ENCODE measurements at places on chromosomes 13 and 19.

DNA sequence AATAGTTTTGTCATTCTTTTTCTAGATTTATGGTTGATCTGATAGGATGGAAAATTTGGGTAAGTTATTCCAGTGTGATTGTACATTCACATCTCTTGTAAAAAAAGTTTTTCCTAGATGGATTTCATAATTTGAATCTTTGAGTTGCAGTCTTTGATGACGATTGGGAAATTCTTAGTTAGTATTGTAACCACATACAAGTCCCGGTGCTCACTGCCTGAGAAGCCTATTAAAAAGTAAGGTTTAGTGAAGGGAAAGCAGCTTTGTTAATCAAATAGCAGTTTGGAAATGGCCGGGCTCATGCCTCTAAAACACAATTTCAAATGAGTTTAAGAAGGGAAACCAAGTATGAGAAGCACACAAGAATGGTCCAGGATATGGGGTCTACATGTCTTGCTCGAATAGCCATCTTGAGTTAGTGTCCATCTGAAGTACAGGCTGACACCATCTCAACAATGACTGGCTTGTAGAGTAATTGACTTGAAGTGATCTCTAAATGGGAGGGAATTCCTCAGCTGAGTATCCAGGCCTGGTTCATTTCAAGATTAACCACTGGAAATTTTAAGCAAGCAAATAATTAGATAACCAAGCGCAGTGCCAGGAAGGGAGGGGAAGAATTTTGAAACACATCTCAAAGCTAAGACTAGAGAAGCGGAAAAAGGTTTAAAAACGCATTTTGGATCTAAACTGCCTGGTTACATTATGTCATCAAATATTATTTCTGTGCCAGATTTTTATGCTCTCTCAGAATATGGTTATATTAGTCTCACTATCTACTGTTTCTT, 1145.6 kb upstream of the MIR17HG start:
- no peak for DNase-seq

GRCh38 chr13:53856573-53857195, 828.1 kb downstream of the OLFM4 start:
- DNase-seq = no peak

- DNase-seq = no peak
Observed at GRCh38 chr13:110774490-110774889, 61.0 kb downstream of the ING1 start.

- DNase-seq = no peak
Observed at GRCh38 chr19:49889038-49889686, 7.5 kb downstream of the IL4I1 start.

DNA sequence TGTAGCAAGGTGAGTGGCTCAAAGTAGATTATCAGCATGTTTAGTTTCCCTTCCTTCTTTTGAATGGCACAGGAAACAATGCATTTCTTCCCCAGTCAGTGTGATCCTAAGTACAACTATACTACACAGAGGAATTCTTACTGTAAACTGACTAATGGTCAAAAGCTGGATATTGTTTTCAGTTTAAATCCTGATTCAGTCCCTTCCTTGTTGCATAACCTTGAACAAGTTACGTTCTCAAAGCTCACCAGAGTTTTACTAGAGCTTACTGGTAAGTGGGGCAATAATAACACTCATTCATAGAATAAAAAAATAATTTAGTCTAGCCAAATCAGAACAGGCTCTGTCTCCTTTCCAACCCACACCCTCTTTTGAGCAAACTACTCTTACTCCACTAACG, 180.1 kb downstream of the POSTN start:
- DNase-seq = no peak

DNA sequence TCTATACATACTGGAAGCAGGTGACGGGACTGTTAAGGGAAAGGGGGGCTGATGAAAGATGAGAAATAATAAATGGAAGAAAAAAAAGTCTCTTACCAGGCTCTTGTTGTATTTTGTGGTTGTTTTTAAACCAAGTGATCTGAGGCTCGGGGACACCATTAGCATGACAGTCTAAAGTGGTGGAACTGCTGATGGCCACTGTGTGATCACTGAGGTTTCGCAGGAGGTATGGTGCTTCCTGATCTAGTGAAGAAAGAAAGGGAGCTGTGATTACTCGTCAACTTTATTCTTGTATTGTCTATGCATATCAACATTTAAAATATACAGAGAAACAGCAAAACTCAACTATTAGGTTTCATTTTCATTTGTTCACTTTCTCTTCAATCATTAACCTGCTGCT, 110.1 kb downstream of the FLT1 start:
- DNase-seq = no peak

DNA sequence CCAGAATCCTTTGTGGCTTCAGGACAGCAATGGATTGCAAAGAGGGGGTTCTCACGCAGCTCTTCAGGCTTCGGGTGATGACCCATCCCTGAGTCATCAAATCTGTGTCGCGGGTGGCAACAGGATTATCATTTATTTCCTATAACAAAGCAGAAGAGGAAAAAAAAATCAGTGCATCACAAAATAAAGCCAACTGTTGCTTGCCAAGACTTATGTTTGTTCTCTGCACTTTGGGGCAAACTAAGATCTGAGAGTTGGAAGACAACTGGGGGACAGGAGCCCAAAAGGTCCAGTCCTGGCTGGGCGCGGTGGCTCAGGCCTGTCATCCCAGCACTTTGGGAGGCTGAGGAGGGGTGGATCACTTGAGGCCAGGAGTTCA, 6.4 kb downstream of the GNA15 start:
- DNase-seq = peak; percentile 68

DNA sequence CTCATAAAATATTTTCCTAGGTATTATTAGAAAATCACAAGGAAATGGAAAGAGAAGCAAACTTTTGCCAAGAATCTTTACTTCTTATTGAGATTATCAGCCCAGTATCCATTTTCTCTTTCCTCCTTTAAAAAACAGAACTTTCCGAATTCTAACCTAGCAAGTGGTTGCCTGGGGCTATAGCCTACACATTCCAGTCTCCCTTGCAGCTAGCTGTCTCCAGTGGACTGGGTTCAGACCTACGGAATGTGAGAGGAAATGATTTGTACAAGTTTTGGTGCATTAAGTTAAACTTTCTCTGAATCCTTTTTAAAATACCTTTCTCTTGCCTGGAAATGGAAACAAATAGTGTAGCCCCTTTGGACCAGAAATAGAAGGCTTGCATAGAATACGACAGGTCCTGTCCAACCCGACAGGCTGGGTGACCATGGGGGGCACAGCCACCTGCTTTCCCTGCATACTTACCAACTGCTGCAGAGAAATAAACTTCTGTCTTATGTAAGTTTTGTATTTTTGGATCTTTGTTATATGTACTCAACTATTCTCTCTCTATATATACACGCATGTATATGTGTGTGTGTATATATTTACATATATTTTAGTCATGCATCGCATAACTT, 185.9 kb downstream of the NALCN start:
- no peak for DNase-seq

DNA sequence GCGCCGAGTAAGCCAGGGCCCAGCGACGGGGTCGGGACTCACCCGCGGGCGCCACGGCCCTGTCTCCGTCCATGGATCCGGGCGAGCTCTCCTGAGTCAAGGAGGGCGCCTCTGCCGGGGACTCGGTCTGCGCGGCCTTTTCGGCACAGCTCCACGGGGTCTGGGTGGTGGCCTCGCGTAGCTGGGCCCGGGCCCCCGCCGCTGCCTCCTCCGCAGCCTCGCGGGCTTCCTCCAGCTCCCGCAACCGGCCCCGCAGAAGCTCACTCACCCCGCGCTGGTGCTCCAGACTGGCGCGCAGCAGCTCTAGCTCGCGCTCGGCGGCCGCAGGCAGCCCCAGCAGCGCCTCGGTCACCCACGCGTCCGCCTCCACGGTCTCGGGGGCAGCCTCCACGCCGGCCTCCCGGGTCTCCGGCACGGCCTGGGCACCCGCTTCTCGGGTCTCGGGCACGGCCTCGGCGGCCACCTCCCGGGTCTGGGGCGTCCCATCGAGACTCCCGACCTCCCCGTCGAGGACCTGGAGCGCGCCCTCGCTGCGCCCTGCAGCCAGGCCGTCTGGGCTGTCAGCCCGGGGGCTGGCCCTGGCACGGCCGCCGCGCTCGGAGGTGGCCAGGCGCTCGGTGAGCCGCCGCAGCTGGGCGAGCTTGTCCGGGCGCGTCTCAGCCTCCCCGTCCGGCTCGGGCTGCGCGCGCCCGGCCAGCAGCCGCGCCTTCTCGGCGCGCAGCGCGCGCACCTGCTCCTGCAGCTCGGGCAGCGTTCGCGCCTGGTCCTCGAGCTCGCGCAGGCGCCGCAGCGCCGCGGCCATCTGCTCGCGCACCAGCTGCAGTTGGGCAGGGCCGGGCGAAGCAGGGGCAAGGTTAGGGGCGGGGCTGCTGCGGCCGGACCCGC, 8.4 kb downstream of the KANK3 start:
- peak; percentile 21 for DNase-seq

DNA sequence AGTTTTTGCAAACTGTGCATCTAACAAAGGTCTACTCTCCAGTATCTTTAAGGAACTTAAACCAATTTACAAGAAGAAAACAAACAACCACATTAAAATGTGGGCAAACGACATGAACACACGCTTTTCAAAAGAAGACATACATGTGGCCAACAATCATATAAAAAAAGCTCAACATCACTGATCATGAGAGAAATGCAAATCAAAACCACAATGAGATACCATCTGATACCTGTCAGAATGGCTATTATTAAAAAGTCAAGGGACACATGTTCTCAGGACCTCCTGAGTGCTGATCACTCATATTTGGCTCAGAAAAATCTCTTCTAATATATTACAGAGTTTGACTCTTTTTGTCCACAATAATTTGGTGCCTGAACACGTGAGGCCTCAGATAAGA, 14.2 kb upstream of the LILRB1 start:
- DNase-seq = no peak

DNA sequence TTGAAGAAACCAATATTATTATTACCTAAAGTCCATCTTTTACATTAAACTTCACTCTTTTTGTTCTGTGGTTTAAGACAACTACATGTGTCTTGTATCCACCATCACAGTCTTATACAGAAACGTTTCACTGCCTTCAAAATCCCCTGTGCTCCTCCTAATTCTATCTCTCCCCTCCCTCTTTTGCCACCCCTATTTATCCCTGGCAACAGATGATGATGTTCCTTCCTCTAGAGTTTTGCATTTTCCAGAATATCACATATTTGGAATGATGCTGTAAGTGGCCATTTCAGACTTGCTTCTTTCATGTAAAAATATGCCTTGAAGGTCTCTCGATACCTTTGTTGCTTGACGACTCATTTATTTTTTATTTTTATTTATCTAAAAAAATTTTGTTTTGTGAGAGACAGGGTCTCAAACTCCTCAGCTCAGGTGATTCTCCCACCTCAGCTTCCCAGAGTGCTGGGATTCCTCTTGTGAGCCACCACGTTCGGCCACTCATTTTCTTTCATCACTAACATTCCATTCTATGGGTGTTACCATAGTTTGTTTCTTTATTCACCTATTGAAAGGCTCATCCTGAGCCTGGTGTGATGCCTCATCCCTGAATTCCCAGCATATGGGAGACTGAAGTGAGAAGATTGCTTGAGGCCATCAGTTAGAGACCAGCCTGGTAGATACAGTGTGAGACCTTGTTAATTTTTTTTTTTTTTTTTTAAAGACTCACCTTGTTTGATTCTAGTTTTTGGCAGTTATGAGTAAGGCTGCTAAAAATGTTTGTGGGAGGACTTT, 8.4 kb downstream of the ZNF763 start:
- DNase-seq = no peak

DNA sequence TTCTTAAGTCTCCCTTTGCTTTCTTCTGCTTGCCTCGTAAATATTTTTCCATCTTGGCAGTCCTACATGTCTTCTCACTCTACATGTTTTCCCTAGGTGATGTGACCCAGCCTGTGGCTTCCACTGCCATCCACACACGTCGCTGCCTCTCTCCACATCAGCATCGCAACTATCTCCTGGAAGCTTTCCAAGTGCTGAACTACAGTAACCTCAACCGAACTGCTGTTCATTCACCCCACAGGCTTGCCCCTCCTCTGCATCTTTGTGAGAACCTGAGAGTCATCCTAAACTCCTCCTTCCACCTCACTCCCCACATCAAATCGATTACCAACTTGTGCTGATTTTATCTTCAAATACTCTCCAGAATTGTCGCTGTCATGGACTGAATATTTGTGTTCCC, 41.2 kb upstream of the USPL1 start:
- peak; percentile 44 for DNase-seq

Data from activated naive CD4-positive, alpha-beta T cell treated with Interleukin-2 at 50 U/mL for 16 hours (primary cell).